Right ventricle myocardium inferior (tissue), 1 donor: ENCODE measurements at places on chromosomes 12 and 14.

GRCh38 chr12:75890141-75890540 is 141.4 kb downstream of the PHLDA1 start:
- DNase-seq, result no peak

- no peak for DNase-seq
Measured at GRCh38 chr14:68848253-68848652, 55.4 kb upstream of the ZFP36L1 start.

GRCh38 chr14:83147006-83147405 is 1613.4 kb upstream of the SEL1L start:
- DNase-seq, result no peak

- DNase-seq, result no peak
Measured at GRCh38 chr14:72692696-72693095, 201.2 kb downstream of the DPF3 start.

DNA sequence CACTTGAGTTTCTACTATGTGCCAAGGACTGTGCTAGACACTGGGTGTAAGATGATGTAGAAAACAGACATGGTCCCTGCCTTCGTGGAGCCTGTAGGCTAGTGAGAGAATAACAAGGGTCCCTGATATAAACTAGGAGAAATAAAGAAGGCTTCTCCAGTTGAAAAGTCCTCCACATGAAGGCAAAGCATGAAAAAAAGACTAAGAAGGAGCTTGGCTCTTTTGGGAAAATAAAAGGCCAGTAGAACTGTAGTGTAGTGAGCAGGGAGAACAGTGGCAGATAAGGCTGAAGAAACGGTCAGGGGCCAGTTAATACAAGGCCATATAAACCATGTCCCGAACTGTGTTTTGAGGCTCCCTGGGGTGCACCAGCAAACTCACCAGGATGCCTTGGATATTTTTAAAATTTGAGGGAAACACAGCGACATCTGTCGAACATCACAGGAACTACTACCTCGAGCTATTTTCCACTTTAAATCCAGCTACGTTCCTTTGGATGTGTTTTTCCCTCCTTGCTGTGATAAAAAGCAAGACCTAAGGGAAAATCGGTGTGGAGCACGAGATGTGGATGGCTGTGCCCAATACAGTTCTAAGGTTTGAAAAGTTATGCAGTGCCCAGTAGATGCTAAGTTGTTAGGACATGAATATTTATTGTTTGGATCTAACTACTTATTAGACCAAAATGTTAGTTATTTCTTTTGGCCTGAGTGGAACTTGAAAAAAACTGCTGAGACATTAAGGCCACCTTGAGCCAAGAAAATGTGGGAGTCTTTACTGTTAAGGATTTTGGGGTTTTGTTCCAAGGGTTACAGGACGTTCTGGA is 8.5 kb upstream of the CFL2 start:
- DNase-seq, result no peak

DNA sequence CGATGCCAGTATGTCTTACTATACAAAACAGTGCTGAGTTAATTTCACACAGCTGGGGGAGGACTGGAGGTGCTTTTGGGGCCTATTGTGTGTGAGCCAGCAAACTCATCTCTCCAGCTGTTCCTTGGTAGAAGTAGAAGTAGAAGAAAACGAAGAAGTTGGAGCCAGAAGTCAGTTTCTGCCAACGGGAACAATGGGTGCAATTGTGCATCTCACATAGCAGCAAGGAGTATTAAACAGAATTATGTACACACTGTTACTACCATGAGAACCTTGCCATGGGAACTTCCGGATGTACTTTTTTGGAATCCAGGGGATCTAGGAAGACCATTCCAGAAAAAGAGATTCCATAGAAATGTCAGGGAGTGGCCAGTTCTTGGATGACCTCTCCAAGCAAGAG is 88.6 kb downstream of the VCPKMT start:
- no peak for DNase-seq

- DNase-seq, result no peak
Measured at GRCh38 chr14:74649673-74650072, 37.6 kb upstream of the LTBP2 start.
